ENCODE measurements at places on chromosomes 1 and 21.

DNA sequence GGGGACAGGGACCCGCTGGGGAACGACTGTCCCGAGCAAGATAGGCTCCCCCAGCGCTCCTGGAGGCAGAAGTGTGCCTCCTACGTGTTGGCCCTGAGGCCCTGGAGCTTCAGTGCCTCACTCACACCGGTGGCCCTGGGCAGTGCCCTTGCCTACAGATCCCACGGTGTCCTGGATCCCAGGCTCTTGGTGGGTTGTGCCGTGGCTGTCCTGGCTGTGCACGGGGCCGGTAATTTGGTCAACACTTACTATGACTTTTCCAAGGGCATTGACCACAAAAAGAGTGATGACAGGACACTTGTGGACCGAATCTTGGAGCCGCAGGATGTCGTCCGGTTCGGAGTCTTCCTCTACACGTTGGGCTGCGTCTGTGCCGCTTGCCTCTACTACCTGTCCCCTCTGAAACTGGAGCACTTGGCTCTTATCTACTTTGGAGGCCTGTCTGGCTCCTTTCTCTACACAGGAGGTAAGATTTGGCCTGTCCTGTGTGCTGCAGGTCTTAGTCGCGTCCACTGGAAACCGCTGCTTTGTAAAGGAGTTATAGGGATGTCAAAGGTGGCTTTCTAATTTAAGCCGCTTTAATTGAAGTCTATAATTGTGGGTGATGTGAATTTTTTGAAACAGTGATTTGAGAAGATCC, 717 bp downstream of the UBIAD1 start:
- DNase-seq: peak; percentile 29

- peak; percentile 72 for DNase-seq
Observed at GRCh38 chr1:3393024-3393986, 61.2 kb upstream of the ARHGEF16 start.

DNA sequence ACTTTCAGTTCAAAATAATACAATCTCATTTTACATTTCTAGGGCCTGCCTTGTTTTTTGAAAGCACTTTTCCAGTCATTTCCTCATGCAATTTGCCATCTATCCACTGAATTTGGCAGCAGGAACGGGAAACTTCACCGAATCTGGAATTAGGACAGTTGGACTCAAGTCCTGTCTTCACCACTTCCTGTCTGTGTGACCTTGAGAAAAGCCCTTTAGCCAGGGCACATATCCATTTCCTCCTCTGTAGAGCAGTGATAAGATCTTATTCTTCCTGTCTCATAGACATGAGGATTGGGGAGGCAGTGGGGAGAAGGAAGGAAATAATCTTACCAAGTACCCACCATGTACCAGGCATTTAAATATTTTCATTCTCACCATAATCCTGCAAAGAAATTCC, 12.0 kb downstream of the VAV3 start:
- DNase-seq: no peak

DNA sequence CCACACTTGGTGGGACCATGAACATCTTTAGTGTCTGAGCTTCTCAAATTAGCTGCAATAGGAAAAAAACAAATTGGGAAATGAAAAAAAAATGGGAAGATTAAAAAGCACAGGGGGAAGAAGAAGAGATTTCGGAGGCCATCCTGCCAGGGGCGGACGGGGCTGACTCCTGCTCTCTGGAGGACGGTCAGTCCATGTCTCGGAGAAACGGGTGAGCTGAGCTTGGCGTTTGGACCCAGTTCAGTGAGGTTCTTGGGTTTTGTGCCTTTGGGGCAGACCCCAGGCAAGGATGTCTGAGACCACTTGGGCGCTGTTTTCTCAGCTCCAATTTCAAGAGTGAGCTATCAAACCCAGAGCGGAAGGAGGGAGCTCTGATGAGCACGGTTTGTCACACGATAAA, 123.9 kb downstream of the PRDM2 start:
- no peak for DNase-seq

DNA sequence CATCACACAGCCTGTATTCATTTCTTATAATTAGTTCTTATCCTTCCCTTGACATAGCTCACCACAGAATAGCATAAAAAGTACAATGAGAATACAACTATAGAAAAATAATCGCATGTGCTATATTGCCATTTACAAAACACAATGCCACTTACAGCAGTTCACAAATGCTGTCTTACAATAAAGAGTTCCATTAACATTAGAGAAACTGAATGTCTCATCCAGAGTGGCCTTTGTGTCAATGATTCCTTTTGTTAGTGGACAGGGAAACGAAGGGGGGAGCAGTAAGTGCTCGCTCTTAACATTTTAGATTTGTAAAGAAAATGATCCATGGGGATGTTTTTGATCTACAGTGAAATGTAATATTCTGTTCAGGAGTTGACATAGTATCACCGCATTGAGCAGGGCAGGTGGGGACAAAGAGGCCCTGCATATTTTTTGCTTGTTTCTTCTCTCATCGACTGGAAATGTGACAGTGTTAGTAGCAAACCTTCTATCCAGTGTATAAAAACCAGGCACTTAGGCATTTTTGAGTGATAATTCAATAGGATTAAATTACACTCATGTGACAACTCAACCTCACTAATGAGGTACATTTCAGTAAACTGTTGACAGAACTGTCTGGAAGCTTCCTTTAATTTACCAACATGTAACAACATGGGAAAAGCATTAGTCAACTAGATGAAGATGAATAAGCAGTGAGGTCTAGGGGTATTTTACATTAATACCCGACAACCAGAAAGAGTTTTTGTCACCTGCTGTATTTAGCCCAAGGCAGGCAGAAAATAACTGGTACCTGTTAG, 35.6 kb upstream of the RRP15 start:
- DNase-seq: no peak

DNA sequence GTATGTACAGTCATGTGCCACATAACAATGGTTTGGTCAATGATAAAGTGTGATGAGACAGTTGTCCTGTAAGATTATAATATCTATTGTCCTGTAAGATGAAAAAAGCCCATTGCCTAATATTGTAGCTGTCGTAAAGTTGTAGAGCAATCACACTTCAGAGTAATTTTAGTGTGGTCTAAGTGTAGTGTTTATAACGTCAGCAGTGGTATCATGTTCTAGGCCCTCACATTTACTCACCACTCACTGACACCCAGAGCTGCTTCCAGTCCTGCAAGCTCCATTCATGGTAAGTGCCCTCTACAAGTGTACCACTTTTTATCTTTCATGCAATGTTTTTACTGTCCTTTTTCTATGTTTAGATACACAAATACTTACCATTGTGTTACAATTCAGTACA, 259.9 kb upstream of the RAB4A start:
- no peak for DNase-seq

DNA sequence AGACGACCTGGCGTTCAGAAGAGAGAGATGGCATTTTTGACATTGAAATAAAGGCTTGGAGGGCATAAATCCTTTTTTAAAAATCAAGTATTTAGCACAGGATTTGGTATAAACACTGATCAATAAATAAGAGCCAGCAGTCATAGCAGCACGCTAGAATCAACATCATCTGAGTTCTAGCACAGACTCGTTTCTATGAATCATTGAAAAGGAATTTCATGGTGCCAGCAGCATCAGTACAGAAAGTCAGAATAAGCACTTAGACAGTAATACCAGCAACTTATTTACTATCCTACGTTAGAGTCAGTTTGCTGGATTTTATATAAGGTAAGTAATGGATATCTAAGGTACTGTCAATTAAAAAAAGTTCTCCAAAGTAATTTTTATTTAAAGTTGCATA, 119.3 kb downstream of the HLCS start:
- no peak for DNase-seq

GRCh38 chr1:118751166-118751565, 237.0 kb downstream of the TBX15 start:
- no peak for DNase-seq

Data from H9 (cell line).